Spinal cord (tissue), 10 donors: ENCODE measurements at places on chromosomes 16 and 17.
A peak's percentile ranks its signal among the peaks of the same experiment; 100 is the strongest.

DNA sequence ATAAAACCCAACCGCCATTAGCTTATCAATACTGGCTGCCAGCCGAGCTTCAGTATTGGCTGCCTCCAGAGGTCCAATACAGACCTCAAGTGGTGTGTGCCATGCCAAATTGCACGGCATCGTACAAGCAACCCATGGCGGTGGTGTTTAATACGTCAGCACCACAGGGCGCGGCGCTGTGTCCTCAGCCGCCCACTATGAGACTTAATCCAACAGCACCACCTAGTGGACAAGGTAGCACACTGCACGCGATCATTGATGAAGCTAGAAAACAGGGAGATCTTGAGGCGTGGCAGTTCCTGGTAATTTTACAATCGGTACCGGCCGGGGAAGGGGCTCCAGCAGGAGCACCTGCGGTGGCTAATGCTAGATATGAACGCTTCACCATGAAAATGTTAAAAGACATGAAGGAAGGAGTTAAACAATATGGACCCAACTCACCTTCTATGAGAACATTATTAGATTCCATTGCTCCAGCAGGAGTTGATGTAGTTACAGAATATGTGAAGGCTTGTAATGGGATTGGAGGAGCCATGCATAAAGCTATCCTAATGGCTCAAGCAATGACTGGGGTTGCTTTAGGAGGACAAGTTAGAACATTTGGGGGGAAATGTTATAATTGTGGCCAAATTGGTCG, 15.4 kb downstream of the FLYWCH1 start:
- DNase-seq = no peak

GRCh38 chr17:79840269-79840988, 1.2 kb upstream of the CBX4 start:
- DNase-seq = no peak

DNA sequence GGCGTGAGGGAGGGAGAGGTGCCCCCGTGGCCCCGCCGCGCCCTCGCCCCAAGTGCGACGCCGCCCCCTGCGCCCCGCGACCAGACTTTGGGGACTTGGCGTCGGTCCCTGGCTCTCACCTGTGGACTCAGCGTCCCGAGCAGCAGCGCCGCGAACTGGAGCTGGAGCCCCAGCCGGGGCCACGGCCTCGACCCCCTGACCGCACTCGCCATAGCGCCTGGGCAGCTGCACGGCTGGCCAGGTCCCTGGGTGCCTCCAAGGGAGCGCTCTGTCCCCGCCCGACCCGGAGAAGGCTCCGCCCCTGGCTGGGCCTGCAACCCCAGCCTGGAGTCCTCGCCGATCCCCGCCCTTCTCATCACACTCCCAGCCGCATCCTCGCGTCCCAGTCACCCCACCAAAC, at the start of gene ERN2:
ERN2 (minus strand) TSS at position 247 of the 400 bp plus-strand sequence; CDS start at position 212, 35 bp downstream.
- DNase-seq = no peak

- DNase-seq = no peak
Measured at GRCh38 chr17:80795754-80796153, 195.9 kb upstream of the CHMP6 start.

GRCh38 chr17:30091121-30091670, 25.4 kb upstream of the NSRP1 start:
- DNase-seq = no peak

DNA sequence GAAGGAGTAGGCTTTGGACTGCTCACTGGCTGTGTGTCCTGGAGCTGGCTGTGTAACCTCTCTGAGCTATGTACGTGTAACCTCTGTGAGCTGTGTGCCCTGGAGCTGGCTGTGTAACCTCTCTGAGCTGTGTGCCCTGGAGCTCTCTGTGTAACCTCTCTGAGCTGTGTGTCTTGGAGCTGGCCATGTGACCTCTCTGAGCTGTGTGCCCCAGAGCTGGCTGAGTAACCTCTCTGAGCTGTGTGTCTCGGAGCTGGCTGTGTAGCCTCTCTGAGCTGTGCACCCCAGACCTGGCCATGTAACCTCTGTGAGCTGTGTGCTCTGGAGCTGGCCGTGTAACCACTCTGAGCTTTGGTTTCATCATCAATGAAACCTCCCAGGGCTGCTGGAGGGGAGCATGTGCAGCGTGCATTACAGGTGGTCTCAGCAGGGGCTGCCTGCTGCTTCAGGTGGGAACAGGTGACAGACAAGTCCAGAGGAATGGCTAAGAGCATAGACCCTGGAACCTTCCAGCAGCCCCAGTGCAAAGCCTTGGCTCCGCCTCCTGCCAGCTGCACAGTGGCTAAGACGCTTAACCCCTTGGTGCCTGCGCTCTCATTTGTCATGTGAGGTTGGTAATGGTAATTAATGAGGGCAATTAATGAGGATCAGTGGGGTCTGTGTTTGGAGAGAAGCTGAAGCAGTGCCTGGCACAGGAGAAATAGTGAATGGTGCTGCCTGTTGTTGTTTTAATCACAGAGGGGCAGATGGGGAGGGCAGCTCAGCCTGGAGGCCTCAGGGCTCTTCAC, 86.7 kb downstream of the KATNIP start:
- DNase-seq = no peak

DNA sequence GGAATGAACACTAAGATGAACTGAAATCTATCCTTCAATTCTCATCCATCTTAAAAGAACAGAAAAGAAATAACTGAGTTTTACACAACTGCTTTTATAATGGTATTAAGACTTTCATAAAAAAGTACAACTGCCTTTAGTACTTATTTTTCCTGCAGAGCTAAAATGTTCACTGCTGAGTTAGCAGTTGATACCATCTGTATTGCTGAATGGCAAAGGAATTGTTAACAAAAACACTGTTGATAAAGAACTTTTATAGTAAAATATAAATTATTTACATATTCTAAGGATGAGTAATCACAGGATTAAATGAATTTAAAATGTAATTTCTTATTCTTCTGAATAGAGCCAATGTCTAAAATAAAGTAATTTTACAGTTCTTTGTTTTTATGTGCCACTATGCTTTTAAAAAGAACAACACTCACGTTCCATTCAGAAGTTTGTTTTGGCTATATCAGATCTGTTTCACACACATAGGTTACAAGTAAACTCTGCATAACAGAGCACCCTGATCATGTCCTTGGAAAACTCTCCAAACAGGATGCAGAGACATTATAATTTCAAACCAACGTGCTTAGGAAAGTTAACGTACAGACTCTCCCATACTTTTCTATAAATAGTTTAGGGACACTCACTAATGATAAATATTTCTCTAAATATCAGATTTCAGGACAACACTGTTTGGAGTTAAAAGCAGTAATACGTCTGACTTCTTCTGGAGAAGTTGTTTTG, 151.1 kb downstream of the ITFG1 start:
- no peak for DNase-seq

GRCh38 chr17:62787366-62787765, 20.7 kb downstream of the MARCHF10 start:
- no peak for DNase-seq

DNA sequence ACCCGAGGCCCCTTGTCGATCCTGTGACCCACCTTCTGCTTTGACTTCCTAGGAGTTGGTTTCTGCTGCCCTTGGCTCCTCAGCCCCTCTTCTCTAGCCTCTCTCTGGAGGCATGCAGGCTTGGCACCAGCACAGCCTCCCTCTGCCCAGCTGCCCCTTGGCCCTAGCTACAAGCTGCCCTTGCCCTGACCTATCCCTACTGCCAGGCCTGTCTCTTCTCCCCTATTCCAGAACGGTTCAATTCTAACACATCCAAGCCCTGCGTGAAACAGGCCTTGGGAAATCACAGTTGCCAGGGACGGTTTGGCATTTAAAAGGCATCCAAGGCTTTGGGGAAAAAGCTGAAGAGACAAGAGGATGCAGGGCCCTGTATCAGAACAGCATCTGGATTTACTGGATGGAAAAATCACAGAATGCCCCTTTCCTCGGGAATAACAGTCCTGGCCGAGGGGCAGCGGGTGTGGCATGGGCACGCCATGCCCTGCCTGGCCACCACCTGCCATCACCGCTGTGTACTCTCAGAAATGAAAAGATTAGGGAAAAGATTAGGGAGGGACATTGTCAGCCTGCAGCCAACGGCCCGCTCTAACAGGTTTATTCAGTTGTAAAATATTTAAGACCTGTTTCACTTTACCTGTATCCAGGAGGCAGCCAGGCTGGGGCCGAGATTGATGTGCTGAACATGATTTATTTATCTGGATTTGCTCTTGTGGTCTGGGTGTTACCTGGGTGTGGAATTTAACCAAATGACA, 15.8 kb downstream of the RAI1 start:
- DNase-seq = peak; percentile 56

DNA sequence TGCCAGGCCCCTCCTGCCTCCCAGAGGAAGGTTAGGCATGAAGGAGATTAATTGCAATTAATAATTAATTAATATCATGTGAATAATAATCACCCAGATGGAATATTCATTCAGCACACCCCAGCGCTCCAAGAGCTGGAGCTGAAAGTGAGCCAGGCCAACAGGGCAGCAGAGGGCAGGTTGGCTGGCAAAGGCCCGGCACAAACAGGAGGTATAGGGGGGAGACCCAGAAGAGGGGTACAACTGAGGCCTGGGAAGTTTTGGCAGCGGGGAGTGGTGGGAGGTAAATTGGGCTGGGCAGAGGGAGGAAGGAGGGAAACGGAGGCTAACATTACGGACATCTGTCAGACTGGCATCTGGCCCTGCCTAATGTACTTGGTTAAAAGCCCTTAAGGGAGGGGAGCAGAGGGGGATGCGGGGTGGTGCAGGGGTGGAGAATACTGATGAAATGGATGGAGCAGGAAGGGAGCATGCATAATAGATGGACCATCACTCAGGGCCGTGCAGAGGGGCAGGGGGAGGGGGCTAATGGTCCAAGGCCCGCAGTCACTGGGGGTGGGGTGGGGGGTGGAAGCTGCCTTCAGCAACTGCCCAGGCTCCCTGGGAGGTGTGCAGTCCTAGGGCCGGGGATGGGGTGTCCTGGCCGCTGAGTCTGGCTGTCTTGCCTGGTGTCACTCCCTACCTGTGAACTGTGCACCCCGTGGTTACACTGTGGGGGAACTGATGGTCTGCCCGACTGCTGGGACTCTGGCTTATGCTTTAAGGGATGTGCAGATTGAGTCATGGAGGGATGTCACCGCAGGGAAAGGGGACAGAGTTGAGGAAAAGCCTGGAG, 1.9 kb downstream of the ADAM11 start:
- peak; percentile 66 for DNase-seq

- no peak for DNase-seq
Measured at GRCh38 chr17:19780846-19781245, 32.7 kb upstream of the ALDH3A1 start.

DNA sequence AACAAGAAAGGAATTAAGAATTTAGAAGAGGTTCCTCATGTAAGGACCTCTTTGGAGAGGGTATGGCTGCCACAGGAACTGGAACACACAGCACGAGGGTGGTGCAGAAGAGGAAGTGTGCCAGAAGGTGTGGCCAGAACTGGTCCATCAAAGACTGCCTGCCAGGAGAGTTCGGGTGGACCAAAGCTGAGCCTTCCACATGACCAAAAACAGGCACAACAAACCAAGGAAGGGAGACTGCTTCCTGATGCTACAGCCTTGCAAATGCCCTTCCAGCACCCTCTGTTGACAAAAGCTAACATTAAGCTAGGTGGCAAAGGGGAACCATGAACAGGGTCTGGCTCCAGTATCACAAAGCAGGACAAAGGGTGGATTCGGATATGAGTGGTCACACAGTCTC, 125.8 kb upstream of the TMEM97 start:
- no peak for DNase-seq

DNA sequence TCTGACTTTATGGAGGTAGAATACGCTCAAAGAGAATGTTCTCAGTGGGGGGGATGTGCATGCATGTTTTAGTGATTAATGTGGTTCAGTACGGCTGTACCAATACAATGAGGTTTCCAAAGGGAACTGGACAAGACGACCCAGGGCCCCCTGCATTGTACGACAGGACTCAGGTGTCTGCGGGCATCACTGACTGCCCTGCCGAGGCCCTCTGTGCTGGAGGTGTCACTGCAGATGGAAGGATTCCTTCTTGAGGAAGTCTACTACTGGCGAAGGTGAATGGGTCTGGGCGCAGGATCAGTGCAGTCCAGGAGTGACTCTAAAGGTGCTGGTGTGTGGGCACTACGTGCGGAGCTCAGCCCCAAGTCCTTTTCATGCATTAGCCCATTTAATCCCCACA, 3.5 kb upstream of the LGALS9 start:
- no peak for DNase-seq

- DNase-seq = no peak
Measured at GRCh38 chr16:12392585-12393091, 411.0 kb downstream of the CPPED1 start.

DNA sequence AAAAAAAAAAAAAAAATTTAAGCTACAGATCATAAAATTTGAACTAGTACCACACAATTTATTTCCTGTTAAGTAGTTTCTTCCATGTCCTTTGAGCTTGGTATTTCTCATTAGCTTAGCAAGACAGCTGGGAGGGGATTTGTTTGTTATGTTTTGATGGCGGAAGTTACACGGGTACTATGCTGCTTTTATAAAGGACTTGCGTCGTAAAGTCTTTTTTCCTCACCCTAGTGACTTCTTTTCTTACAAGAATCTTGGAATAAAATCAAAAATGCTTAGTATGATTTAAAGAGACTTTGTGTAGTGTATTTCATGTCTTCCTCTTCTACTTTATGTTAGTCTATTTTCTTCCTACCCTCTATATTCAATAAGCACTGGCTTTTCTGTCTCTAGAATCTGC, 89.1 kb downstream of the NLK start:
- DNase-seq = no peak

- peak; percentile 97 for DNase-seq
Measured at GRCh38 chr17:7922845-7923628, 6.6 kb downstream of the KCNAB3 start.

- peak; percentile 38 for DNase-seq
Measured at GRCh38 chr16:53960954-53961616, 257.1 kb downstream of the FTO start.

DNA sequence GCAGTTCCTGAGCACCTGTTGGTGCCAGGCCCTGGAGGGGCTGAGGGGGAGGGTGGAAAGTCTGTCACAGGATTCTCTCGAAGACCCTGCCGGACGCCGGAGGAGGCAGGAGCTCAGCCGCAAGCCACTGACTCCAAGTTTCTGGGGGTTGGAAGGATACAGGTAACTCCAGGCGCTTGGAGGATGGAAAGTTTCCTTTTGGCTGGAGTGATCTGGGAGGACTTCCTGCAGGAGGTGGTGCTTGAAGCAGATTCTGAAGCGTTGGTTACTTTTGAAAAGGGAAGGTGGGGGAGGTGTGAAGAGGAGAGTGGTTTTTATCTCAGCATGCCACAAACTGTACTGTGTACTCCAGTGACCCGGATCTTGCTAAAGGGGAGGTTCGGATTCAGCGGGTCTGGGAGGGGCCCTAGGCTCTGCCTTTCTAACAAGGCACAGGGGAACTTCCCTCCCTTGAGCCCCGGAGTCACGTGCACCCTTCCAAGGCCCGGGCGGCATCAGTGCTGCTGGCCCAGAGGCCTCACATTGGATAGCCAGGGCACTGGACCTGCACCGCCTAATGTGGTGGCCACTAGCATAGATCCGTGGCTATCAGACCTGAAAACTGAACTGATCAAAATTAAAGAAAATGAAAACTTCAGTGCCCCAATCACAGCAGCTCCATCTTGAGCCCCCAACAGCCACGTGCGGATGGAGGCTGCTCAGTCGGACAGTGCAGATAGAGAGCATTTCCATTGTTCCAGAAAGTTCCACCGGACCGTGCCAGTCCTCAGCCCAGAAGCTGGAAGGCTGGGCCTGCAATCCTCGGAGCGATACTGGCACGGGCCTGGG, 42.2 kb upstream of the GSE1 start:
- DNase-seq = no peak
